Eye (tissue), 1 donor: ENCODE measurements at places on chromosomes 2 and 18.
A peak's percentile ranks its signal among the peaks of the same experiment; 100 is the strongest.

DNA sequence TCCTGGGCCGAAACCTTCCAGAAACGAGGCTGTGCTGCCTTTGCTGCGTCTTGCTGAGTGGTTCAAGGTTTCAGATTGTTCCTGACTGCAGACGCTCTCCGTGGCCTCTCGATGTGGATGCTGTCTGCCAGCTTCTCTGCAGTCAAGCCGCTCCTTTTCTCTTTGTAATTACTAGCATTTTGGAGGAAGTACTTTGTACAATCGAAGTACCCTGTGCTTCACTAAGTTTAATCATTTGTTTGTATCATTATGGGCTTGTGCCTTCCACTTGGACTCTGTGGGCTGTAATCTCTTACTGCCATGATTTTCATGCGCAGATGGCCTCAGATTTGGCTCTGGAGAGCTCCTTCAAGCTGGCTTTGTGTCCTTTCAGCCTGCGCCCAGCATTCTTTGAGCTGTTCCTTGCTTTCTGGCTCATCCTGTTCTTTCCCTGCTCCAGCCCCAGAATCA lies 49.3 kb downstream of the TRAF3IP1 start:
- no peak for DNase-seq

DNA sequence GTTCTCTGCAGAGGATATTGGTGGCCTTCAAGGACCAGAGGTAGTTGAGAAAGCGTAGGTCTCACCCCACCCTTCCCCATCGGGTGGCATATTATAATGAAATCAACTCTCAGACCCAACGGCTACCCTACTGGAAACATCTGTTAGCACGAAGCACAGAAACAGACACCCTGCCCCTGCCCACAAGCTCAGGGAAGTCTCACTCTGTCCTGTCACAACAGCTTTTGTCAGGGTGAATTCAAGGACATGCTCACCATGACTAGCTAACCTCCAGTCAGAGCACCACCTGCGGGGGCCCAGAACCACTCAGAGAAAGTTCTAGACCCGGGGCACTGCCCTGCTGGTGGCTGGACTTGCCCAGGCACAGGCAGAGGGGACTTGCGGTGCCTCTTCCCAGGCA lies 3.5 kb upstream of the B3GNT7 start:
- no peak for DNase-seq

GRCh38 chr2:13308989-13309388 lies 592.3 kb downstream of the TRIB2 start:
- DNase-seq = no peak

DNA sequence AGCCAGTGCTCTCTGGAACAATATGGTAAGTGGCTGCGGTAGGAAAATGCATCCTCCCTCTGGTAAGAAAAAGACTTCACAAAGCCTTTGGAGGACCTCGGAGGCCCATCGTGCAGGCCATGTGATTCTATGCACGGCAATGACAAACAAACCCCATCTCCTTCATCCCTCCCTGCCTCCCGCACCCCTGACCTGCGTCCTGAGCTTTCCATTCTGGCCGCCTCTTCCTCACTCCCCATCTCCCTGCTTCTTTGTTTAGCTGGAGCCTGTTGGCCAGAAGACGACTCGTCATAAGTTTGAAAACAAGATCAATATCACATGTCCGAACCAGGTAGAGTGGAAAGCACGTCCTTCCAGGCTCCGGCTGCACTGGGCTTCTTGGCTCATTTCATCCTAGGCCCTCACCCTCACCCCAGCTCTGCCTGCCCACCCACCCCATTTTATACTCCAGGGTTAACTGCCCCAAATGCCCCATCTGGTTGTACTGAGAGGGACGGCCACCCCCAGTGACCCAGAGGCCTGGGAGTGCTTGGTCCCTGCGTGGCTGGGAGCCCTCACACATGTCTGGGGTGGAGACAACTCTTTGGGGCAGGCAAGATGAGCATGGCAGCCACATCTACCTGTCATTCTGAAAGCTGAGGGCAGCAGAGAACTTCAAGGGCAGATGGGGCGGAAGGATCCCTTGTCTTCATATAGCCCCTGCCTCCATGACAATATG lies 94.0 kb downstream of the PLB1 start:
- no peak for DNase-seq

- no peak for DNase-seq
These were observed 21.0 kb downstream of the CHST10 start for GRCh38 chr2:100396483-100396882.

- no peak for DNase-seq
These were observed 15.3 kb upstream of the UGT1A9 start for GRCh38 chr2:233656443-233656842.

- peak; percentile 7 for DNase-seq
These were observed 111.3 kb downstream of the LNPK start for GRCh38 chr2:175890636-175891242.

DNA sequence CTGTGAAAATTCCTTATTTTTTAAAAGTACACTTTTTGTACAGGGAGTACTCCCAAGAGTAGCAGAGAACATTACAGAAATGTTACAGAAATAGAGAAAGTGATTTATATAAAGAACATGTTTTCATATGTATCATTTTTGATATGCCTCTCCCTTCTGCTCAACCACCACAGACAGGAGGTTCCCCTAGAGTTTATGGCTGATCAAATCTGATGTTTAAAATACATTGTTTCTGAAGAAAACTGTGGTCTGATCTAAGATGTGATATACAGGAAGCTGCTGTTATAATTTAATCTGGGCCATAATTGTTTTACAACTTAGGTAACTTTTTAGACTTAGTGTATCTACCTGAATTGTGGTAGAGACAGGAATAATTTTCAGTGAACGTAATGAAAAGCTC lies 37.0 kb downstream of the STAT4 start:
- no peak for DNase-seq

DNA sequence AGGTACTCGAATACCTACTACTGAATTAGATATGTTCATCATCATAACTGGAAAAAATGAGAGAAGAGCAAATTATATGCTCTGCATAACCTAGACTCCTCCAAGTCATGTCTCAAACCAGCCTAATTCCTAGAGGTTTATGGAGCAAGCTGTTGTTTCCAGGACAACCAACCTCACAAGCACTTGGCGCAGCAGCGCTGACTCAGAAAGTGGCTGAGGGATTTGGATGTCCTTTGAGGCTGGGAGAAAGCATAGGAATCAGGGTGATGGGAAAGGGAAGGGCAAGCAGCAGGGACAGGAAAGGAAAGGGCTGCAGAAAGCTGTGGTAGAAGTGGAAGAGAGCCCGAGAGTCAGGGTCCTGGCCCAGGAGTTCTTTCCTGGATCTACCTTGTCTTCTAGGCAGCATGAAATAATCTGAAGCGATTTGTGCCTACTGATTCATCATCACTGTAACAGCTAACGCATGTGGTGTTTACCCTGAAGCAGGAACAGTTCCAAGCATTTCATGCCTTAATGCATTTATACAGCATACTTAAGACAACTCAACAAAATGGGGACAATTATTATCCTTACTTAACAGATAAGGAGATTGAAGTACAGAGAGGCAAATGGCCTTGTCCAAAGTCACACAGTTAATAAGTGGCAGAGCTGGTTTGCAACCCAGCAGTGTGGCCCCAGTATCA lies 3.7 kb downstream of the PLEK start:
- peak; percentile 31 for DNase-seq

DNA sequence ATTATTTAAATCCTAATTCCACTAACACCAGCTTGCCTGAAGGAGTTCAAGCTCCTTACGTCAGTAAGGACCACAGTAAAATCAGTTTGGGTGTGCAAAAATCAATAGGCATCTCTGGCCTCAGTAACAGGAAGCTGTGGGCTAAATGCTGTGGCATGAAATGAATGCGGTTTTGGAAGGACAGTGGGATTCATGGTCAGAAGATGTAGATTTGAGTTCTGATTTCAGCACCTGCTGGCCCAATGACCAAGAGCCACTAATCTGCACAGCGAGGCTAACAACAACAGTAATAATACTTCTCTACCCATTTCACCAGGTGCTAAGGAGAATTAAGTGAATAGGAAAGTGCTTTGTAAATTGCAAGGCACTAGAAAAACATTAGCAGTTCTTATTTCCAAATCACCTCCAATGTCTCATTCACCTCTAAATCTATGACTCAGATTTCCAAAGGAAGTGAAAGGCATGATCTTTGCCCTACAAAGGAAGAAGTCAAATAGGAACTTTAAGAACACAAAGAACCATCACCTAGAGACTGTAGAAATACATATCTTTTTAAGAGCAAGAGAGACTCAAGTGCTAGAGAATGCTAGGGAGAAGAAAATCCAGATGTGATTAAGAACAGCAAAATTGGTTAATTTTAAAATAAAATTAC lies 172.6 kb downstream of the ANKRD44 start:
- no peak for DNase-seq

DNA sequence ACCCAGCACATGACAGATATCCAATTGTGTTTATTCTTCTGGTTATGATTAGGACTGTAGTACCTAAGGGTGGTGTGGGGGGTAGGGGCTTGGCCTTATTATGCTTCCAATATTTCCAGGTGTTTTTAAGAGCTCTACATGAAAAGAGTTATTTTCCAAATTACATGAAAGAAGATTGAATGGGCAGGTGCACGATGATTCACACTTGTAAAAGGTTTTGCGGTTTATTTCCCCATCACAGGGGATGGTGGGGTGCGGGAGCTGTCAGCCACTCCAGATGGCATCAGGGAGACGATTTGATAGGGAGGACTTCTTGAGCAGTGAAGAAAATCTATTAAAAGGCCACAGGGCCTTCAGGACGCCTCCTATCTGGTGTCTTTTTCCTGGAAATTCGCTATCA lies 15.1 kb upstream of the CCBE1 start:
- DNase-seq = no peak

GRCh38 chr2:9852881-9853280 lies 9.6 kb downstream of the TAF1B start:
- DNase-seq = no peak

GRCh38 chr2:102749938-102750337 lies 11.9 kb upstream of the TMEM182 start:
- no peak for DNase-seq

GRCh38 chr2:218009231-218009630 lies 6.4 kb upstream of the TNS1 start:
- DNase-seq = no peak

DNA sequence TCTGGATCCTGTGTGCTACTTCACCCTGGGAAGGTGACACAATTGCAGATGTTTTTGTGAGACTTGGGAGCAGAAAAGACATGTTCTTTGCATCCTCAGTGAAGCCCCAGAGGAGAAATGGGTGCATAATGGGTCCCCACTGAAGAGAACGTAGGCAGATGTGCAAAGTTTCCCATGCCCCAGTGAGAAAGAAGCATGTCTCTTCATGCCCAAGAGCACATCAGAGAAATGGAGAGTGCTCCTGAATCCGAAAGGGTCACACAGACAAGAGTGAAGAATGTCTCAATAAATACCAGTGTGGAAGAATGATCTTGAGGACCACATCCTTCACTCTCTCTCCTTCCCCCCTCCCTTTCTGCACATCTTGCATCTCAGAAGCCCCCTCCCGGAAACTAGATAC lies 167.7 kb downstream of the TMEM247 start:
- DNase-seq = no peak

- DNase-seq = peak; percentile 22
These were observed 562.2 kb upstream of the VWC2L start for GRCh38 chr2:213848631-213849030.

- DNase-seq = peak; percentile 28
These were observed 62.5 kb downstream of the CENPO start for GRCh38 chr2:24855726-24856125.

DNA sequence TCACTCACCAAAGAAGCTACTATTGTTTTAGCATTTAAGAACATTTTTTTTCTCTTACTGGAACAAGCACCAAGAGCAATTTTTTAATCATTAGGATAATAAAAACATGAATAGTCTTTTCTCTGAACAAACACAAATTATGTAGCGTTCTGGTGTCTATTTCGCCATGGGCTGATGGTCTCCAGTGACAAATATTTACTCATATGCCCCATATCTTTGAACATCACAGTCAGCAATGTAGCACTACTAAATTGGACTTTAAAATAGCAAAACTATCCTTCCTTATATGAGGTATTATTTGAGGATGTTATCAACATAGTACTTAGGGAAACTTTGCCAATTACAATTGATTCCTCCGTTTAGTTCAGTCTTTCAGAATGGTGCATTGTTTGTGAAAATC lies 1326.0 kb upstream of the ZEB2 start:
- no peak for DNase-seq

GRCh38 chr2:143965493-143966164 lies 554.3 kb downstream of the ZEB2 start:
- DNase-seq = no peak

DNA sequence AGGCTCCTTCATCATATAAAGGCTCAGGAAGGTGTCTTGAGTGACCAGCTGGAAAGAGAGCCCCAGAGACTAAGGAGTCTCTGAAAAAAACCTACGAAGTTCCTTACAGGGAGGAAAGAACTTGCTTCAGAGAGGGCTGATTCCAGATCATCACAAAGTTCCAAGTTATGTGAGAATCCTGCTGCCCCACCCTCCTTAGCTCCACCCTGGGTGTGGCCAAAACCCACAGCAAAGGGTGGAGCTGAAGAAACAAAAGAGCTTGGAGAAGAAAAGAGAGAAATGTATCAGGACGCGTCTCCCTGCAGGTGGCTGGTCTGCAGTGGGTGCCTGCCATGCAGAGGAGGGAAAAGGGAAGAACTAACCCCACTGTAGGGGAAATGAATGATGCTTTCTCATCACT lies 32.8 kb upstream of the ZNF396 start:
- DNase-seq = no peak

- no peak for DNase-seq
These were observed 103.5 kb upstream of the PPP1CB start for GRCh38 chr2:28648147-28648546.

- DNase-seq = no peak
These were observed 155.6 kb upstream of the XPO1 start for GRCh38 chr2:61693744-61694143.

- DNase-seq = no peak
These were observed 34.4 kb upstream of the SH3BP4 start for GRCh38 chr2:234917211-234917975.

- DNase-seq = no peak
These were observed 4.2 kb downstream of the GPBAR1 start for GRCh38 chr2:218264773-218265561.

GRCh38 chr18:7447318-7448028 lies 119.6 kb upstream of the PTPRM start:
- no peak for DNase-seq

- DNase-seq = no peak
These were observed 260.1 kb downstream of the GLI2 start for GRCh38 chr2:120995656-120996190.

GRCh38 chr2:11867926-11868325 lies 121.5 kb downstream of the LPIN1 start:
- no peak for DNase-seq

DNA sequence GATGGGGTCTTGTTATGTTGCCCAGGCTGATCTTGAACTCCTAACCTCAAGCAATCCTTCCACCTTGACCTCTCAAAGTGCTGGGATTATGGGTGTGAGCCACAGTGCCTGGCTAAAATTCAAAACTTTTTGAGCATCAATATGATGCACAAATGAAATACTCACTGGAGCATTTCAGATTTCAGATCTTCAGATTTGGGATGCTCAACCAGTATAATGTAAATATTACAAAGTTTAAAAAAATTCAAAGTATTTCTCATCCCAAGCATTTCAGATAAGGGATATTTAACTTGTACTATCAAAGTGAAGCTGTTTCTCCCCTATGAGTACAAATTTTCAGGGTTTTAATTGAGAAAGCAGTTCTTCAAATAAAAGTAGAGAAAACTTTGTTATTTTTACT lies 164.1 kb upstream of the CCDC68 start:
- DNase-seq = no peak

- DNase-seq = no peak
These were observed 99.4 kb downstream of the CBLN2 start for GRCh38 chr18:72444798-72445155.

GRCh38 chr2:169709981-169710380 lies 15.7 kb downstream of the PHOSPHO2 start:
- DNase-seq = no peak
